ENCODE measurements at places on chromosomes 7 and 10.

GRCh38 chr7:124688991-124689390 lies 76.6 kb downstream of the GPR37 start:
- DNase-seq: no peak

GRCh38 chr7:150811-151221 lies 41.6 kb upstream of the FAM20C start:
- no peak for DNase-seq

GRCh38 chr7:117072620-117073118 lies 119.4 kb downstream of the ST7 start:
- no peak for DNase-seq

- no peak for DNase-seq
These were observed 50.6 kb downstream of the PLPP4 start for GRCh38 chr10:120507651-120508050.

- no peak for DNase-seq
These were observed 230.6 kb downstream of the PLXNA4 start for GRCh38 chr7:132345543-132346129.

DNA sequence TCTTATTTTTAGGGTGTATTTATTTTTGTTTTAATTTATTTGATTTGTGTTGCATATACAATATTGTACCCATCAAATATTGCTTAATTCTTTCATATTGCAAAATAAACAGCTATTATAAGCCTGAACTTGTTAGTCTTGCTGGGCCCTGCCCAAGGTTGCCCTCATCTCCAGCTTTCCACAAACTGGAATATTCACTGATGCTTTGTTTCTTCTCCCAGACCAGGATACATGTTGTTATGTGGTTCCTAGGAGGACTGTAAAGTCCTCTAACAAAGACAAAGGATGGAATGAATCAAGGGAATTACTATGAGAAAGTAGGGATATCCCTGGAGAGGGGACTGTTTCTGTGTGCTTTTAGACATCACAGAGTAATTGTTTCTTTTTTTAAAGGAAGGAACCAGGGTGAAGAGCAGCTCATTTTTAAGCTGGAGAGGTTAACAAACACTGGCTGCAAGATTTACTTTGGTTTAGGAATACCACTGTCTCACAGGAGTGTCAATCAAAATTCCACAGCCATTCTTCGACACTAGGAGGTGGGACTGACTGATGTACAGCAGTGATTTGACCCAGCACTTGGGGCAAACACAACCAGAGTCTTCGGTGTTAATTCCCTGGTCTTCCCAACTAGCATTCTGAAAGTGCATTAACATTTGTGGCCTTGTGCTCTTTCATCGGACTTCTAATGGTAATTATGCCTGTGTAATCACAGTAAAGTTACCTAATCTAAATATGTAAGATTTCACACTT lies 14.8 kb upstream of the CD36 start:
- no peak for DNase-seq

- DNase-seq: no peak
These were observed 16.6 kb downstream of the MINDY3 start for GRCh38 chr10:15843695-15844094.

- no peak for DNase-seq
These were observed 176.6 kb downstream of the GALNT11 start for GRCh38 chr7:152202056-152202455.

GRCh38 chr7:43753271-43753810 lies 5.1 kb upstream of the BLVRA start:
- no peak for DNase-seq

DNA sequence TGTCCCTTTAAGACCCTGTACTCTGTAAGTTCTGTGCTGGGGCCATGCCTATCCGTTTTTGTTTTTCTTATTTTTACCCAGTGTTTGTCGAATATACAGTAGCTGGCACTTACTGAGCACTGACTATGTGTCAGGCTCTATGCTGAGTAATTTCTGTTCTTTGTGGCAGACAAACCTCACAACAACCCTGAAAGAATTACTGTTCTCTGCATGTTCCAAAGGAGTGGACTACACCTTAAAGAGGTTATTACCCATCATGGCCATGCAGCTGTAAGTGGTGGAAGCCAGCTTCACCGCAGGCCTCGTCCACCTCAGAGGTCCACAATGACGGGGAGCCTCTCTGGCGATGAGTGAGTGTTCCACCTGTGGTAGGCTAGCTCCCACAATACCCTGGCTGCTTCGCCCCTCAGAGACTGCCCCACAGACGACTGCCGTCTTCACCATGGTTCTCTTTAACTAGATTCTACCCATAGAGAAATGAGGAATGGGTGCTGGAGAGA lies 30.1 kb upstream of the RBM20 start:
- DNase-seq: no peak

- no peak for DNase-seq
These were observed 158.4 kb upstream of the TMEM72 start for GRCh38 chr10:44752451-44753441.

DNA sequence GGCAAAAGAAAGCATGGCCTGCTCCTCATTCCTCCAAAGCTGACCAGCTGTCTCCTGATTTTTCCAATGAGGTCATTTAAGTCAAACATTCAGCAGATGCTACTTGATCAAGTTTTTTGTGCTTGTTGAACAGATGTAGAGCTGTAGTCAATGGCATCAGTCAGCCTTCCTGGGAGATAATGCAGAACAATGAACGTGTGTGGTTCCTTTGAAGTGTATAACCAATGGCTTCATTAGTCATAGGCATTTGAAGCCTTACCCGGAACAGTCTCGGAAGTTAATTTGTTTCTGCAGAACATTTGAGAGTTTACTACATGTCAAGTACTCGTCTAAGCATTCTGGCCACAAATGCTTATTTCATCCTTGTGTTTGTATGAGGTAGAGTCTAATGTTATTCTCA lies 227.1 kb downstream of the ADRA2A start:
- DNase-seq: no peak

GRCh38 chr10:48505394-48506112 lies 99.3 kb downstream of the ARHGAP22 start:
- DNase-seq: no peak

DNA sequence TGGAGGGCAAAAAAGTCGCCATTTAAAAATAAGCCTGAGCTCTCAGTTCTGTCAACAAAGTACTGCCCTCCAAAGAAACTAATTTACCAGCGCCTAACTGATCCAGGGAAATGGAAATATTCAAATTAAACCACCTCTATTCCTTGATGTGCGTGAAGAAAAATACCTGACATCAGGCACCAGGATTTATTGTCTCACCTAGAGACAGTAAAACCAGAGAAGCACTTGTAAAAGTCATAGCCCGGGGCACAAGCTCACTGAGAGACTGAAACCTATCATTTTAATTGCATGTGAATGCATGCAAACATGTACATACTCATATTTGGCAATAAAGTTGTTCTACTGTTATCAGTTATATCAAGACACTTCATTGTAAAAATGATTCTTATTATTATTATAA lies 147.3 kb upstream of the VSTM2A start:
- DNase-seq: no peak

GRCh38 chr7:120725376-120726039 lies 132.4 kb downstream of the TSPAN12 start:
- DNase-seq: no peak

DNA sequence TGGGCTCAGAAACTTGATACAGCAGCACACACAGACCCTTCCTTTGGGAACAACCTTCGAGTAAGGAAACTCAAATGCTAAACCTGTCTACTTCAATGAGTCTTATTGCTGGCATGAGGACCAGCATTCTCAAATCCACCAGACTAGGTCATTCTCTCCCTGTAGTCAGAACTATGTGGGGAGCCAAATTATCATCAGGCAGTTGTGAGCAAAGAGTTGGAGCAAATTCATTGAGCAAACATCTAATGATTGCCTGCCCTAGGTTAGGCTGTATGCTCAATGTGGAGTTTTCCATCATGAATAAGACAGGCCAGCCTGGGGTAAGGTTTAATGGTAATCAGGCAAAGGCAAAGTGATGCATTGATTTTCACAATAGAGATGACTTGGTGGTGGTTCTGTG lies 3.6 kb downstream of the EPDR1 start:
- no peak for DNase-seq
